Hematopoietic multipotent progenitor cell (in vitro differentiated cells): ENCODE measurements at places on chromosomes 3 and 15.

- DNase-seq = no peak
Observed at GRCh38 chr3:114846779-114847178, 300.3 kb downstream of the ZBTB20 start.

- DNase-seq = no peak
Observed at GRCh38 chr3:167445491-167445890, 28.4 kb downstream of the SERPINI2 start.

DNA sequence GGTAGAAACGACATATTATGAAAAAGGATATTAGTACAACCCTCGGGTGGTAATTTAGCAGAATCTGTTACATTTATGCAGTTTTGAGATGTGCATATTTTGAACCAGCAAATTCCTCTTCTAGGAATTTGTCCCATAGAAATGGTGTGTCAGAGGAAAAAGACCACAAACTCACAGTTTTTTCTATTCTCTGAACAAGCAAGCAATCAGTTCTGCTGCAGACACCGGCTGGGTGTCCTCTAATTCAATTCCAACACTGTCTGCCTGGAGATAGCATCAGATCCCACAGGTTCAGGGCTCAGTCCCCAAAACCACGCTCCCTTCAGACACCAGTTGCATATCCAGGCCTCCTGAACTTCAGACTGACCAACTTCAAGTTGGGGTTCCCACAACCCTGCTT, 36.4 kb downstream of the APH1B start:
- no peak for DNase-seq

DNA sequence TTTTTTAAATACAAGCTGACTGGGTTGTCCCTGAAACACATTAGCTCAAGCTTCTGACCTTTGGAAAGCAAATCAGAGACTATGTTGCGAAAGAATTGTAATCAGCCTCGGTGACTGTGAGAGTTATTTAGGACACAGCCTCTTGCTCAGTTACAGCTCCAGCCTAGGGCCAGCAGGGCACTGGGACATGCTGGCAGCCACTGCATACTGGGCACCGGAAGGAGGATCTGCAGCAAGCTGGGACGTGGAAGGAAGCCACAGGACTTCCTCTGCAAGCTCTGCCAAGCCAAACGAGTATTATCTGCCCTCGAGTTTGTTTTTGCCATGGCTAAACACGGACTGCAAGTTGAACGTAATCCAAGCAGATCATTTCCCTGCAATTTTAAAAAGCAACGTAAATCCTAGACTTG, 24.4 kb upstream of the COPG1 start:
- no peak for DNase-seq

- DNase-seq = no peak
Observed at GRCh38 chr3:157046520-157046919, 113.4 kb downstream of the CCNL1 start.
